ENCODE measurements at places on chromosomes 16 and 17.
A peak's percentile ranks its signal among the peaks of the same experiment; 100 is the strongest.

DNA sequence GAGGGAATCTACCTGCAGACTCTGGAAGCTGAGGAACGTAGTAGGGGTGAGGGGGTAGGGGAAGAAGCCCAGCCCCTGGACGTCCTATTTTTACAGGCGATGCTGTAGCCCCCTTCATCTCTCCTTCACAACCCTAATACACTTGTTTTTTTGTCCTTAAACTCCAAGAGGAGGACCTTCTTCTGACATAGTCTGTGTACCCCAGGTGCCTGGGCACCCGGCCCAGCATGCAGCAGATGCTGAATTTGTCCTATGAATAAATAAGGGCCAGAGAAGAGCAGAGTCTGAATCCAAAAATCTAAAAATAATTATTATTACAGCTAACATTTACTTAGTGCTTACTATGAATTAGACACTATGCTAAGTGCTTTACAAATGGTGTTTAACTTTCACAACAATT is 5.1 kb downstream of the KIF18B start:
- no peak for DNase-seq

DNA sequence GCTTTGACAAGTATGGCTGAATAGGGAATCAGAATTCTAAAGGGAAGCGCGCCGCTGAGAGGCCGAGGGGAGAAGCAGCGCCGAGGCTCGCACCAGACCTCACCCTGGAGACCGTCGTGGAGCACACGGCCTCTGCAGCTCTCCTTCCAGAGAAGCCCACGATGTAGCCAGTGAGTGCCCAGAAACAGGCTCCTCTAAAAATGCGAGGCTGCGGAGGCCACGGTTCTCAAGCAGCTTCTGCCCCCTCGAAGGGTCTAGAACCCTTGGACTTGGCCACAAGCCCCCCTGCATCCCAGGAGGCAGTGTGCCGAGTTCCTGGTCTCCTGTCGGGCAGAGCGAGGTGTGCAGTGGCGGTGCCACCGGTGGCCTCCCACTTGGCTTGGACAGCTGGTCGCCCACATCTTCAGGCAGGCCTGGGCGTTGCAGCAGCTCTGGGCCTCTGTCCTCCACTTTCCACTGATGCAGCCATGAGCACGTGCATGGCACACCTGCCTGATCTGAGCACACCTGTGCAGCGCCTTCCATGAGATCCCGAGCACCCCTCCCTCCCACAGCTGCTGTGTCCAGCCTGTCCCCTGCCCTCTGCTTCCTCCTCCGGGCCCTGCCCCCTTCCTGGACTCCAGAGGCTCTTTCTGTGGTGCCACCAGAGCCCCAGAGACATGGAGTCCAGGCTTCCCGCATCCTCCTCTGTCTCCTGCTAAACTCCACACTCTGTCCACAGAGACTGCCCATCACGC is 18.9 kb upstream of the WDR45B start:
- no peak for DNase-seq

GRCh38 chr16:11835309-11835708 is 16.0 kb downstream of the RSL1D1 start:
- no peak for DNase-seq

- no peak for DNase-seq
Measured at GRCh38 chr17:75440738-75441448, 15.5 kb upstream of the TMEM94 start.

DNA sequence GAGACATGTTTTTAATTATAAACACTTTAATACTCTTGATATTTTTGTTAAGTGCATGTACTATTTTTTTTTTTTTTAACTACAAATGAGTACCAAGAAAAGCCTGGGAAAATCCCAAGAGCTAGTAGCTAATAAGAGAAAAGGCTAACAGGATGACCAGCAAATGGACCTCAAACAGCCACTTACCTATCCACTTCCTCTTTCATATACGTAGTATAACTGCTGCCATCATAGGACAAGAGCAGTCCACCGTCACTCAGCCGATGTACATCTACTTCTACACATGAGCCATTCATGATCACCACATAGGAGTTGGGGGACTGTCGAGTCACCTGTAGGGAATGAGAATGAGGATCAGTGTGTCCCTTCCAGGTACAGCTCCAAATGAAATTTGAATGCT is 128.0 kb upstream of the C17orf78 start:
- no peak for DNase-seq

DNA sequence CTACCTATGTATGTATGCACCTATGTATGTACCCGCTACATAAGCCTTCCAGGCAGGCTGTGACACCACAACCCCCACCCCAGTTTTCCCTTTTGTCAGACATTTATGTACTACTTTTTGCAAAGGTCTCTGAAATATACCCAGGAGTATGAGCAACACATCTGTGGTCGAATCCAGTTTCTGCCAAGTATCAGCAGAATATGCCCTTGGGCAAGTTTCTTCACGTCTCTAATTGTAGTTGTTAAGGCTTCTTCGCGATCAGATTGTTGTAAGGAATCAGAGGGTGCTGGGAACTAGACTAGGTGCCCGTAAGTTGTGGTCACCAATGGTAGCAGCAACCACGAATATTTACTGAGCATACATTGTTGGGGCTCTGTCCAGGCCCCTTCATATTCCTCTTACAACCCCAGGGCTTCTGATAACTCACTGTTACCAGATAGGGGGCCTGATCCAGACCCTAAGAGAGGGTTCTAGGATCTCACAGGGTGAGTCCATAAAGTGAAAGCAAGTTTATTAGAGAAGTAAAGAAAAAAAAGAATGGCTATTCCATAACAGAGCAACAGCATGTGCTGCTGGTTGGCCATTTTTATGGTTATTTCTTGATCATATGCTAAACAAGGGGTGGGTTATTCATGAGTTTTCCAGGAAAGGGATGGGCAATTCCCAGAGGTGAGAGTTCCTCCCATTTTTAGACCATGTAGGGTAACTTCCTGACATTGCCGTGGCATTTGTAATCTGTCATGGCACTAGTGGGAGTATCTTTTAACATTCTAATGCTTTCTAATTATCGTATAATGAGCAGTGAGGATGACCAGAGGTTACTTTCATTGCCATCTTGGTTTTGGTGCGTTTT is 16.6 kb downstream of the NUDT7 start:
- no peak for DNase-seq

GRCh38 chr16:11136600-11136999 is 119.4 kb downstream of the SOCS1 start:
- no peak for DNase-seq

- DNase-seq, result peak; percentile 42
Measured at GRCh38 chr16:21277927-21278706, at the start of gene CRYM. Gene CRYM, minus strand, starts transcription at chr16:21278290. Its CDS starts 39 bp downstream, at chr16:21278251.

- no peak for DNase-seq
Measured at GRCh38 chr17:67555855-67556254, 161.9 kb upstream of the NOL11 start.

DNA sequence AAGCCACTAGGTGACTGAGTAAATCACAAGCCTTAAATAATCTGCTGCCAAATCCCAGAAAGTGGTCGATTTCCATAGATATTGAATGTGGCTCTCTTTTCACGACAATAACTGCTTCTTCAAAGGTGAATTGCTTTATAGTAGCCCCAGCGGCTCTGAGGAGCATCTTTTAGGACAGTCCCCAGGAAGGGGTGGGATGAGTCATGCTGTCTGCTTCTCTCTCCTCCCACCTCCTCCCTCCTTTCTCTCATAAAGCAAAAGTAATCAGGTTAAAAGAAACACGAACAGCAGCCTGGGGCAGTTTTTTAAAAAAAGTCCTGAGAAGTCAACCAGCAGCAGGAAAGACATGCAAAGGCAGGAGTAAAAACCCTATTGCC is 1.8 kb downstream of the KIAA0513 start:
- DNase-seq, result peak; percentile 34

- no peak for DNase-seq
Measured at GRCh38 chr17:43418441-43419374, 19.9 kb downstream of the ARL4D start.

- DNase-seq, result no peak
Measured at GRCh38 chr17:38702916-38703741, 1.9 kb upstream of the MLLT6 start.

- DNase-seq, result no peak
Measured at GRCh38 chr16:49578018-49578417, 204.4 kb downstream of the C16orf78 start.

DNA sequence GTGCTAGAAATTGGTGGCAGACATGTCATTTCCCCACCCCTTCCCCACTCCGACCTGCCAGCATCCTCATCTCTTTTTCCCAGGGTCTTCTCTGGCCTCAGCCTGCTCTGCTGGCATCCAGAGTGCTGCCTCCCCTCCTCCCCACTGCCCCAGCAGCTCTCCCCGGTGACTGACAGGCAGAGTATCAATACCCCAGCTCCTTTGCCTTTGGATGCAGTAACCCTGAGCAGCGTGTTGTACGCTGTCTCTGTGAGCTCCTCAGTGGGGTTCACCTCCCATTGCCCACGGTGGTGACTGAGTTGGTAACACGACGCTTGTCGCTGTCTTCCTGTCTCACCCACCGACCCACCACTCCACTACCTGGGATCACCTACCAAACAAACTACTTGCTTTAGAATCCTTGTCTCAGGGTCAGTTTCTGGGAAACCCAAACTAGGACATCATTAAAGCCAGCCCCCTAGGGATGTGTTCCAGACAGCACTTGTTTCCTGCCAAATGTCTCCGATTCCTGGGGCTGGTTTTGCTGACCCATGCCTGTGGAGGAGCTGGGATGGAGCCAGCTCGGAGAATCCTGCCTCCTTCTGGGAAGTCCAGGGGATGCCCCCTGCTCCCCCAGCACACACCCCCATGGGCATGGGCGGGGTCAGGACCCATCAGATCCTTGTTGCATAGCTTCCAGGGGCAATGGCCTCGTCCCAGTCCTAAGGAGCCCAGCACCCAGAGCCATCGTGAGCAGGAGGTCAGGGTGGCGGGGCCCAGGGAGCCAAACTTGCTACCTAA is 8.3 kb upstream of the SBK1 start:
- no peak for DNase-seq

- no peak for DNase-seq
Measured at GRCh38 chr17:35044181-35044580, 19.3 kb downstream of the RFFL start.

GRCh38 chr17:62791235-62791734 is 16.8 kb downstream of the MARCHF10 start:
- DNase-seq, result no peak

GRCh38 chr16:65698791-65699321 is 577.0 kb upstream of the CDH11 start:
- DNase-seq, result no peak

DNA sequence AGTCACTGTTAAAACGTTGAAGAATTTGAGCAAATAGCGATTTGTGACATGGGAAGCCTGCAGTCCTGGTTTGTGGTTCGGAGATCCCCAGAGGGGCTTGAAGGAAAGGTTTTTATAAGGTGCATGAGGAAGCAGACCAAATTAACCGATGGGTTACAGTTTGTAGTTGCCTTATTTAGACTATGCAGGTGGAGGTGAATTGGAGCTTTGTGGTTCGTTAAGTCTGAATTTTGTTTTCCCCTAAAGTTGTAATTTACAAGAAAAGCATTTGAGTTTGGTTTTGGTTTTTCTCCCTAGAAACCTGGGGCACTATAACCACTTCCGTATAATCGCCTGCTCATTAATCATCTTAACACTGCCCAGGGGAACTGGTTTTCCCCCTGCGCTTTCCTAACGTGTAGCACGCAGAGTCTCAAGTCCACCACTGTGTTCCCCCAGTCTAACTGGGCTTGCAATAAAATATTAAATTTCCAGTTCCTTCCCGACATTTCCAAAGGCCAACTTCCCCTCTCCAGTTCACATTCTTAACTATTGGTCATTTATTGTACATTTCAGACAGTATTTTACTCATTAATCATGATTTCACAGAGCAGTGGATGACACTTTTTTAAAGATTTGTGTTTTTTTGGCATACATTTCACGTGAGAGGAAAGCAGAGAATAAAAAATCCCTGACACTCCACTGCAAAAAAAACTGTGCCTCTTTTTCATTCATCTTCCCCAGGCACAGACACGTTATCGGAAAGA is 932 bp downstream of the ZNF267 start:
- no peak for DNase-seq

- DNase-seq, result no peak
Measured at GRCh38 chr17:27907976-27908558, 14.9 kb upstream of the LYRM9 start.

GRCh38 chr17:4780325-4780955 is 5.7 kb downstream of the VMO1 start:
- DNase-seq, result no peak

DNA sequence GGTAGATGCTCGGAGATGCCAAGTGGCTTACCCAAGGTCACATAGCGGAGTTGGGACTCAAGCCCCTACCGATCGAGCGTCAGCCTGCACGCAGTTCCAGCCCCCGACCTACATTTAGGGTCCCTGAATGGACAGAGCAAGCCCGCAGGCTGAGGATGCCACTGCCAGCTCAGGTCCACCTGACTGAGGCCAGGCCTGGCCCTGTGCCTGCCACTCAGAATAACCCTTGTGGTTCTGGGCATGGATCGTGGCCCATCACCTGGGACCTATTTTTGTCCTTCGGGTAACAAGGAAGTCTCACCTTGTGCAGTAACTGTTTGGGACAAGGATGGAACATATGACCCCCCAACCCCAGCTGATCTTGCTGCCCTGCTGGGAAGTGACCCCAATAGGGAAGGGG is 17.1 kb downstream of the CDH16 start:
- DNase-seq, result no peak

DNA sequence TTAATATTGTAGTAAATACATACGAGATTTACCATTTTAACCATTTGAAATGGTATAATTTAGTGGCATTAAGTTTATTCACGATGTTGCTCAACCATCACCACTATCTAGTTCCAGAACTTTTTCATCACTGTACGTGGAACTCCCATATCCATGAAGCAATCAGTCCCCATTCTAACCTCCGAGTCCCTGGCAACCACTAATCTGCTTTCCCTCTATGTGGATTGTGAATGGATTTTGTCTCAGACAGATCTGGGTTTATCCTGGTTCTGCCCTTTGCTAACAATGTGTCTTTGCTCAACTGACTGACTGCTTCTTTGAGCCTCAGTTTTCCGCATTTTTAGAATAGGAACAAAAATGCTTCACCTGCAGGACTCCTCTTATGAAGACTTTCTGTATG is 51.4 kb downstream of the TANGO6 start:
- no peak for DNase-seq

GRCh38 chr17:41223821-41224220 is 2.6 kb upstream of the KRTAP9-2 start:
- no peak for DNase-seq

DNA sequence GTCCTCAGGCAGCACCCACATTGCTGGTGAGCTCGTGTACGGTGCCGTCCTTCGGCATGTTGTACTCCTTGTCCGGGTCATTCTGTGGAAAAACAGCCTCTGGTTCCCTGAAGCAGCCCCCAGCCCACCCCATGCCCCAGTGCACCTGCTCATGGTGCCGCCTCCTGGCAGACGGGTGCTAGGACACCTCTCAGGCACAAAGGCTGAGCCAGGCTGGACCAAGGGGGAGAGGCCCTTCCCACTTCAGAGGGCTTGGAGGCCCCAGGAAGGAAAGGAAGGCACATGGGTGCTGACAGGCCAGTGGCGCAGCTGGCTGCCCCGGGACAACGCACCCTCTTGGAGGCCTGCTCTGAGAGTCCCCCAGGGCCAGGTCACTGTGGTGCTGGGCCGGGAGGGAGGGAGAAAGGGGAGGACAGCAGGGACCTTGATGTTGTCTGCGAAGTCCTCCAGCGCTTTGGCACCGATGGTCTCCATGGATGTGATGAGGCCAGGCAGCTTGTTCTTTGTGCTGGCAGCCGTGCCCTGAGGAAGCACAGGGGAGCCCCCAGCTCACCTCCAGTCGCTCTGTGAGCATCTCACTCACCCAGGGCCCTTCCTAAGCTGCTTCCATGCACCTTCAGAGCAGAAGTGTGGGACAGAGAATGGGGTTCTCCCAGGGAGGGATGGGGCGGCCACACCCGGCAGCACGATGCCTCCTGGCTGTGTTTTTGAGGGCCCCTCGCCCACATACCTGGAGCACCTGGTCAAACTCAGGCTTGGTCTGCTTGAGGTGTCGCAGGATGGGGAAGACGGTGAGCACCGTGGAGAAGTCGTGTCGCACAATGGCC is 9.3 kb downstream of the ZACN start:
- DNase-seq, result no peak
